ENCODE measurements at places on chromosomes 6 and 20.

DNA sequence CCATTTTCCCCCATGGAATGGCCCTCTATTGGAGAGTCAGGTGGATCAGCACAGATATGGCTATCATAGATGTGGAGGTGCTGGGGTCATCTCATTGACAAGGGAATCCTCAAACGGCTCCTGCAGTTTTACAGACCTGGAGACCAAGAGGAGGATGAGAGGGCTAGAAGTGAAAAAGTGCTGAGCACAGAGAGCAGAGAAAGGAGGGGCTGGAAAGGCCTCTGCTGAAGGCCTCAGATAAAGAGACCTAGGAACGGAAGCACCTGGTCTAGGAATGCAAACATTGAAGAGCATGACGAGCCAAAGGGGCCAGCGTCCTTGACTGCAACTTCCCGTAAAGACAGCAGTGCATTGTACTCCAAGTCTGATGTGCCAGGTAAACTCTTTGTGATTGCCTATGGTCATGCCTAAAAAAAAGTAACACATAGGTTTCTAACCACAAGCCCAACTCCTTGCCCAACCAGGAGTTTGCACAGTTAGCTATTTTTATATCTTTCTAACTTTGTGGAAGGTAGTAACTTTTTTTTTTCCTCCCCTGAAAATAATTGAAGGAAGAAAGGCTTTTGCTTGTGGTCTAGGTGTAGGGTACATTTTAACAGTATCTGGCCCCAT, 15.2 kb downstream of the RSPH4A start:
- no peak for DNase-seq

GRCh38 chr20:62820208-62820961, 3.5 kb downstream of the COL9A3 start:
- no peak for DNase-seq

DNA sequence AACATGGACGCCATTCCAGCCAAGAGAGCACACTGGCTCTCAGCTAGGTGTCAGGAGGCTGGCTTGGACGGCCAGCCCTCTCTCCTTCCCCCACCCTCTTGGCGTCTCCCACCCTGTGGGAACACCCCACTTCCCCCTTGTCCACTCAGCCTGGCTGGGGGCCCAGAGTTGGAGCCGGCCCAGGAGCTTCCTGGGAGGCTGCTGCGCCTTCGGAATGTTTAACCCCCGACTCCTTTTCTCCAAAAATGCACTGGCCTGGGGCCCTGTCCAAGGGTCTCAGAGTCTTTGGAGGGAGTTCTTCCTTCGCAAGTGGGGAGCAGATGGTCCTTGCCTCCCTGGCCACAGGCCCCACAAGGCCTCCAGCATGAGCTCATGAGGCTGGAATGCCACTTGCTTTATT, 4.1 kb downstream of the ADAM33 start:
- no peak for DNase-seq

GRCh38 chr6:50381099-50381415, 331.3 kb upstream of the DEFB112 start:
- no peak for DNase-seq

GRCh38 chr20:364905-365794, 15.4 kb upstream of the TRIB3 start:
- no peak for DNase-seq

DNA sequence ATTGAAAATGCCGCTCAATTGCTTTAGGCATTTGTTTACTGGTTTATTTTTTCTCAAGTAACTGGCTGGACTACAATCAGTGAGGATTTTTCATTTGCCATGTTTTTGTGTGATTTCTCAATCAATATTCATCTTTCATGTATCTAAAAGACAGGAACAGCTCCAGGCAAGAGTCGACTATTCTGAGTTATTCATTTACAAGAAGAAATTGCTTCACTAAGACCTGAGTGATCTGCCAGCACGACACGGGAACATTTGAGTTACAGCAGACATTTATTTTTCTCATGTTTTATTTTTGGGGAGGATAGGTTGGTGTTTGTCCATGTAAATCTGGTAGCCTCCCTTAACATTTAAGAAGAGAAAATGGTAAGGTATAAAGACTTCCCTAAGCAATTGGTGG, 124.1 kb downstream of the CBLN4 start:
- no peak for DNase-seq

GRCh38 chr6:107977283-107977682, 19.3 kb upstream of the SEC63 start:
- no peak for DNase-seq
